BJ (cell line): ENCODE measurements at places on chromosomes 13 and 19.

DNA sequence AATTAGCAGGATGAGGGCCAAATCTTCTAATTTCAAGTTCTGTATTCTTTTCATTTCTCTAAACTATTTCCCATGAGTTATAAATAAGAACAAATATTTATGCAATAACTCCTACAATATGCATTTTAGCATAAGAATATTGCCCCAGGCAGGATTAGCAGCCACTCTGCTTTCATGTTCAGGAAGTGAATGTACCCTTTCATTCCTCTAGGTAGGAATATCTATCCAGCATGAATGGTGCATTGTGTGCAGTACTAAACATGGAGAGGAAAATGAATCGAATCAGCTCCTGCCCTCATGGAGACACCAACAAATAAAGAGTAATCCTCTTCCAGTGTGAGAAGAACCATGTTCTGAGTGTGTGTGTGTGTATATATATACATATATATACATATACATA lies 41.0 kb downstream of the LHFPL6 start:
- no peak for DNase-seq

- DNase-seq: no peak
Observed at GRCh38 chr19:48418317-48419064, 25.0 kb downstream of the GRIN2D start.

DNA sequence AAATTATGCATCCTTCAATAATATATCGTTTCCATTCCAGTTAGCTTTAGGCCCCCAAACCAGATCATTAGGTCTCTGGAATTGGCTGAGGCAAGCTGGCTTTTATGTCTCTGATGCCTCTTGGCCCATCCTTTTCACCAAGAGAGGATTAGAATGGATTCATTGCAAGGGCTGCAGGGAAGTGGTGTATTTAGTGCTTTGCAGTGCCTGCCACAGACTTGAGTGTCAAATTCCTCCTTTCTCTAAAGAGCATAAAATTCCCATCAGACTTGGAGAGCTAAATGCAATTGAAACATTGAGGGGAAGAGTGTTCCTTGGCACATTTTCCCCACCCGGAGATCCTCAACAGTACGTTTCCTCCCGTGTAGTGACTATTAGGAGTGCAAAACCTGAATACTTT lies 302.6 kb downstream of the ATP8A2 start:
- DNase-seq: no peak

DNA sequence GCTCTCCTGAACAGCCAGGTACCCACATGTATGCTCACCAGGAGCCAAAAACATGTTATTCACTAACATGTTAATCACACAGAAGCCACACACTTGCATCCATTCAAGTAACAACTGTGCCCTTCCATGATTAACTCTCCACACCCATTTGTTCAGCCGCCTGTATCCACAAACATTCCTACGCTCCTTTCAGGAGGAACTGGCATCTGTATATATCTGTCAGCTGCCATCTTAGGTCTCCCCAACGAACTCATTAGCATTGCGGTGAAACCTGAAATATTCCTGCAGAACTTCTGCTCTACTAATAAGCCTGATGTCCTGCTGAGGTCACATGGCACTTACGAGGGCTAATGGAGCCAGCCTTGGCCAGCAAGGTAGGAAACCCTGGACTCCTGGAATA lies 33.0 kb downstream of the OLFM2 start:
- no peak for DNase-seq

- no peak for DNase-seq
Observed at GRCh38 chr13:86080340-86080995, 281.2 kb upstream of the SLITRK6 start.

- no peak for DNase-seq
Observed at GRCh38 chr19:55605637-55606470, at the start of gene ZNF865. Gene ZNF865, plus strand, starts transcription at chr19:55605647. Its CDS starts 7,972 bp downstream, at chr19:55613619.

GRCh38 chr13:31797154-31797775 lies 57.9 kb downstream of the RXFP2 start:
- no peak for DNase-seq

- DNase-seq: no peak
Observed at GRCh38 chr19:3464587-3465235, 15.6 kb downstream of the SMIM24 start.

DNA sequence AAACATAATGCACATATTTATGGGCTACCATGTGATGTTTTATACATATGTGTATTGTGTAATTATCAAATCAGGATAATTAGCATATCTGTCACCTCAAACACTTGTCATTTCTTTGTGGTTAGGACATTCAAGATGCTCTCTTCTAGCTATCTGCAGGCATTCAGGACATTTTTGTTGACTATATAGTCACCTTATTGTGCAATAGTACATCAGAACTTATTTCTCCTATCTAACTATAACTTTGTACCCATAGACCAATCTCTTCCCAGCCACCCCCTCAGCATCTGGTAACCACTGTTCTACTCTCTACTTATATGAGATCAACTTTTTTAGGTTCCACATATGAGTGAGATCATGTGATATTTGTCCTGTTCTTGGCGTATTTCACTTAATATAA lies 20.3 kb downstream of the ZNF420 start:
- no peak for DNase-seq

GRCh38 chr19:50664204-50664603 lies 15.0 kb downstream of the C19orf81 start:
- DNase-seq: no peak

GRCh38 chr13:28728642-28729041 lies 9.9 kb upstream of the SLC46A3 start:
- no peak for DNase-seq

GRCh38 chr19:30870876-30871275 lies 478.4 kb downstream of the TSHZ3 start:
- DNase-seq: no peak

GRCh38 chr19:366951-367350 lies 22.4 kb upstream of the MIER2 start:
- DNase-seq: no peak

GRCh38 chr13:39767791-39768517 lies 112.5 kb downstream of the COG6 start:
- no peak for DNase-seq

DNA sequence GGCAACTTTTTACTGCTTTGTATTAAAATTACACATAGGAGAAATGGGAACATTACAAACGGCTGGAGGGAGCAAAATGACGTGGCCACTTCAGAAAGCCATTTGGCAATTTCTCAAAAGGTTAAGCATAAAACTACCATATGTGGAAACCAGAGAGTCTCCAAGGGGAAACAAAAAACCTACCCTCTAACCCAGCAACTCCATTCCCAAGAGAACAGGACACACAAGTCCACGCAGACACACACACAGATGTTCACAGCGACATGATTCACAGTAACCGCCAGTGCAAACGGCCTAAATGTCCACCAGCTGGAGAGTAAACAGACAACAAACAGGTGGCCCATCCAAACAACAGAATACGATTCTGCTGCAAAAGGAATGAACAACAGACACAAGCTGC lies 37.2 kb downstream of the STK24 start:
- no peak for DNase-seq

- no peak for DNase-seq
Observed at GRCh38 chr19:1492474-1493006, 1.6 kb downstream of the REEP6 start.

- no peak for DNase-seq
Observed at GRCh38 chr19:47156861-47157430, 26.3 kb downstream of the SAE1 start.

DNA sequence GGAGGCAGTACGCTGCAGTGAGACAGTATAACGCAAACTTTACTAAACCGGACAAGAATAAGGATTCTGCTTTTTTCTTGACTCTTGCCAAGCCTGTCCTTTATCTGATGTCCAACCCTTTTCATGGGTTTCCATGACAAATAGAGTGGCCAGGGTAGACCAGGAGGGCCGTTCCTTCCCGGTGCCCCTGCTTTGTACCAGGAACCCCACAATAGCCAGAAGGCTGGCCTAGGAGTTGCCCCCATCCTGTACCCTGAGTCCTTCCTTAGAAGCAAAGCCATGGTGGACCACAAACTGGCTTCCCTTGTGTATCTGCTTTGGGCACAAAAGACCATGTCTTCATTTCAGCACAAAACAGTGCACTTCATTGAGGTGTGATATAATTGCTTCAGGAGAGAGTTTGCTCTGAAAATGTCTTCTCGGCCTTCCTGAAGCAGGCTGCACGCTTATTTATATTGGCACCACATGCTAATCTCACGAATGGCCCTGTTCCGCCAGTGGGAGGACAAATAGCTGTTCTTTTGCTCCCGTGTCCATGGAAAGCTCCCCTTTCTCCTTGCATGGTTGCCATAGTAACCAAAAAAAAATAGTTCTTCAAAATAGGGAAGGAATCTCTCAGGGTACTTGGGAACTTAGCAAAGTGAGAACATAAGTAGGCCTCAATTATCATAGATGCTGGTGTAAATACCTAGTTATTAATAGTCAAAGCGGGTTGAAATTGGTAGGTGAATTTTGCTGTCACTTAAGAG lies 222.1 kb downstream of the ZIC5 start:
- DNase-seq: no peak

DNA sequence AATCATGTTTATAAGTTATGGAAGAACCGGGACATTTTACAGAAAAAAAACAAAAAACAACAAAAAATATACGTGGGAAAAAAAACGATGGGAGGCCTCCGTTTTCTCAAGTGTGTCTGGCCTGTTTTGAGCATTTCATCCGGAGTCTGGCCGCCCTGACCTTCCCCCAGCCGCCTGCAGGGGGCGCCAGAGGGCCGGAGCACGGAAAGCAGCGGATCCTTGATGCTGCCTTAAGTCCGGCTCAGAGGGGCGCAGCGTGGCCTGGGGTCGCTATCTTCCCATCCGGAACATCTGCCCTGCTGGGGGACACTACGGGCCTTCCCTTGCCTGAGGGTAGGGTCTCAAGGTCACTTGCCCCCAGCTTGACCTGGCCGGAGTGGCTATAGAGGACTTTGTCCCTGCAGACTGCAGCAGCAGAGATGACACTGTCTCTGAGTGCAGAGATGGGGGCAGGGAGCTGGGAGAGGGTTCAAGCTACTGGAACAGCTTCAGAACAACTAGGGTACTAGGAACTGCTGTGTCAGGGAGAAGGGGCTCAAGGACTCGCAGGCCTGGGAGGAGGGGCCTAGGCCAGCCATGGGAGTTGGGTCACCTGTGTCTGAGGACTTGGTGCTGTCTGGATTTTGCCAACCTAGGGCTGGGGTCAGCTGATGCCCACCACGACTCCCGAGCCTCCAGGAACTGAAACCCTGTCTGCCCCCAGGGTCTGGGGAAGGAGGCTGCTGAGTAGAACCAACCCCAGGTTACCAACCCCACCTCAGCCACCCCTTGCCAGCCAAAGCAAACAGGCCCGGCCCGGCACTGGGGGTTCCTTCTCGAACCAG lies 1.8 kb upstream of the APOE start:
- no peak for DNase-seq

- no peak for DNase-seq
Observed at GRCh38 chr13:64709079-64709478, 2521.1 kb downstream of the PCDH9 start.

GRCh38 chr19:10730932-10731331 lies 13.1 kb downstream of the DNM2 start:
- DNase-seq: no peak

GRCh38 chr19:32358321-32358720 lies 12.9 kb downstream of the ZNF507 start:
- no peak for DNase-seq

GRCh38 chr13:41751277-41751676 lies 209.6 kb downstream of the VWA8 start:
- DNase-seq: no peak
